ENCODE measurements at places on chromosomes 2 and 18. TPM values are rescaled to one million over a fixed set of nuclear protein-coding genes. Genes with fewer than 3 reads are reported as not detected.

DNA sequence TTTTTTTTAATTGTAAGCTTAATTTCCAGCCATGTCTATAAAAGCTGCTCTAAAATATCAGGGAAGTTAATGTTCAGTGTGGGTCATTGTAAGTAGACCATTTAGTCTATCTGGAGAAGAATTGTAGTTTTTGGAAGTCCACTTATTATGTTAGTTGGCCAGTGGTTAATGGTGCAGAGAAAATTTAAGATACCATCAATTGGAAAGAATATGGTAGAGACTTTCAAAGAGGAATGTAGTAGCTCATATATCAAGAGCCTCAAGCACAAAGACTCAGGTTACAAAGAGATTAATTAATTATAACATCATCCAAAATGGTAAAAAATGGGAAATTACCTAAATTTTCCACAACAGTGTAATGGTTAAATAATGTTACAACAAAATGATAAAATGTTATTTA lies 127.8 kb upstream of the CAVIN2 start:
- no peaks in the 10 kb centered on the region for H3K27me3 ChIP-seq
- DNase-seq: no peak
- no peak overlapping the region for H3K27ac ChIP-seq
- no peak overlapping the region for H3K4me3 ChIP-seq

DNA sequence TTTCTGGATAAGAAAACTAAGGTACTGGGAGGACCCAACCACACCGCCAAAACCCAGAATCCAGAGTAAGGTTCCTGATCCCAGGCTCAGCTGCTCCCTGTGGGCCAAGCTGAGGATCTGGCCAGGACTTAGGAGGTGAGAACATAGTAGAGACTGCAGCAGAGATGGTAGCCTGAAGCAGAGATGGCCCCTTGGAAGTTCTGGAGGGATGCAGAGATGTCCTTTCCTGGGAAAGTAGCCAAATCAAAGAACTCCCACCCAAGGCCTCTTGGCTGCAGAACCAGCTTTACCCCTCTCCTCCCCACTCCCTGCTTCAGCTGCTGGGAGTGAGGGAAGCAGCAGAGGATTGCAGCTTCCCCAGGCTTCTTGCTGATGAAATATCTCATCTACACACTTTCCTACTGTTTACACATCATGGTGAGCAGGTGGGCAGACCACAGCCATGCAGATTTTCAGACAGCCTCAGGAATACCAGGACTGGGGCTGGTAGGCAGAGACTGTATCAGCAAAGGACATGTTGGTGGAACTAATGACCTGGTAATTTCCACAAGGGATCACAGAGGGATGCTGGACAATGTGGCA lies 32.7 kb downstream of the TMEM17 start:
- H3K4me1 ChIP-seq: peaks cover 12% of the 10 kb centered on the region
- H3K27me3 ChIP-seq: peaks cover 6% of the 10 kb centered on the region
- H3K4me3 ChIP-seq: no peak overlapping the region
- no peak for DNase-seq
- no peaks in the 10 kb centered on the region for H3K36me3 ChIP-seq

DNA sequence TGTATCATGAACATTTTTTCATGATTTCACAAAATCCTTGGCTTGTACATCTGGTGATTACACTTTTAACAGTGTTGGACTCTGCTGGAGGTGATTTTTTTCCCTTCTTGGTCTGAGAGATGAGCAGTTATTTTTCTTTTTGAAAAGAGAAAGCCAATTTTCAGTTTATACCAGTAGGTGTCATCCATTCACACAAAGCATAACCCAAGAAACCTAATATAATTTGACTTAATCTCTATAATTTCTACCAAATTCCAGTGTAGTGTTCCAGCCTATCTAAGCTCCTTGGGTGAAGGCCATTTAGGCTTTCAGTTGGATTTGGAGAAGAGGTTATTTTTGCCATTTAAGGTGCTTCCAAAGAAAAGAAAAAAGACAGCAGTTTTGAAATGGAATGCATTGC lies 7.7 kb upstream of the ICOS start:
- H3K36me3 ChIP-seq: peaks cover 8% of the 10 kb centered on the region
- H3K4me3 ChIP-seq: no peak overlapping the region
- peaks cover 41% of the 10 kb centered on the region for H3K4me1 ChIP-seq
- no peak for DNase-seq
- H3K27me3 ChIP-seq: no peaks in the 10 kb centered on the region
- H3K27ac ChIP-seq: no peak overlapping the region

DNA sequence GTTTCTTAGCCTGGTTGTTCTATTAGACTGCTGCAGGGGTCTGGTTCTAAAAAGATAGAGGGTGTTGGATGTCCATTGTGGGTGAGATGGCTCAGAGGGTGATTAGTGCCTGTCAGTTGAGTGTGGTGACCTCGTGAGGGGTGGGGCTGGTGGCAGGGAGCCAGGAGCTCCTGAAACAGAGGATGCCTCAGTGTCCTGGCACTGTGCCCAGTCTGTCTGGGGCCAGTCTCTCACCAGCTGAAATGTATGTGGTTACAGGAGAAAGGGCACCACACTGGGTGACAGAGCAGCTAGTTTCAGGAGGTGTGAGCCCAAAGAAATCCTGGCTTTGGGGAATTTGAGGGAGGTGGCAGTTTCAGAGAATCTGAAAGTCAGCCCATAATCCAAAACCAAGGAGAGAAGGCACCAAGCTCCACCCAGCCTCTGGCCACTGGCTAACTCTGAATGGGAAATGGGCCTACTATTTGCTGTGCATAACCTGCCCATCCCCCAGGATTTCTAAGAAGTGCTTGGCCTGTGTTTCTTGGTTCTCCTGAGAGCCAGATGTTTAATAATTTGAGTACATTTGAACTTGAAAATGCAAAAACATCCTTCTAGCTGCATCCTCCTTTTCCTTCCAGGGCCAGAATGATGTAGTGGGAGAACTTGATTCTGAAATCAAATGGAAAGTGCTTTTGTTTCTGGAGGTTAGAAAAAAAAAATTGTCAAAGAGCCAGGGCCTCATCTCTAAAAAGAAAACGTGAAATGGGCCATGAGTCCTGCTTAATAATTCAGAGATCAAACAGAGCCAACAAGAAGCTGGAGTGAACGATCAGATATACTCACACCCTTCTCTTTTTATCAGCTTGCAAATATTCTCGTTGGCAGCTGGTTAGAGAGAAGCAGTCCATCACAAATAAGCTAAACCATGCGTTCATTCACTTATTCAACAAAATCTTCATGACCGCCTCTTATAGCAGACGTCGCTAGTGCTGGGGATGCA lies 92.3 kb downstream of the B3GNT2 start:
- H3K4me3 ChIP-seq: no peak overlapping the region
- no peaks in the 10 kb centered on the region for H3K27me3 ChIP-seq
- H3K27ac ChIP-seq: no peak overlapping the region
- H3K36me3 ChIP-seq: peaks cover 4% of the 10 kb centered on the region
- DNase-seq: peak; percentile 79
- peaks cover 14% of the 10 kb centered on the region for H3K4me1 ChIP-seq

GRCh38 chr2:226887940-226888339 lies 52.1 kb downstream of the RHBDD1 start:
- no peak overlapping the region for H3K4me3 ChIP-seq
- H3K4me1 ChIP-seq: no peaks in the 10 kb centered on the region
- DNase-seq: no peak
- no peak overlapping the region for H3K27ac ChIP-seq
- no peaks in the 10 kb centered on the region for H3K27me3 ChIP-seq

DNA sequence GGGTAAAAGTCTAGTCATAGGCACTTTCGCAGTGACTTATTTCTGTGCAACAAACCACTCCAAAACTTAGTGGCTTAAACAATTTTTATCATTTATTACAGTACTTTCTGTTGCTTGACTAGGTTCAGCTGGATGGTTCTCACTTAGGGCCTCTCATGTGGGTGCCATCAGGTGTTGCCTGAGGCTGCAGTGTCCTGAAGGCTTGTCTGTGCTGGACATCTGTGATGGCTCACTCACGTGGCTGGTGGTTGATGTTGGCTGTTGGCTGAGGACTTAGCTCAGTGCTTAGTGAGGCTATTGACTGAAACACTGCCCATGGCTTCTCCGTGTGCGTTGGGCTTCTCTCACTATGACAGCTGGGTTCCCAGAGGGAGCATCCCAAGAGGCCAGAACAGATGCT lies 81.4 kb upstream of the GCFC2 start:
- H3K4me1 ChIP-seq: no peaks in the 10 kb centered on the region
- H3K27ac ChIP-seq: no peak overlapping the region
- DNase-seq: no peak
- no peaks in the 10 kb centered on the region for H3K36me3 ChIP-seq
- peaks cover 9% of the 10 kb centered on the region for H3K27me3 ChIP-seq

- H3K4me3 ChIP-seq: no peak overlapping the region
- no peaks in the 10 kb centered on the region for H3K27me3 ChIP-seq
- no peaks in the 10 kb centered on the region for H3K36me3 ChIP-seq
- DNase-seq: no peak
- no peak overlapping the region for H3K27ac ChIP-seq
Measured at GRCh38 chr2:152038441-152038958, 60.3 kb downstream of the CACNB4 start.

DNA sequence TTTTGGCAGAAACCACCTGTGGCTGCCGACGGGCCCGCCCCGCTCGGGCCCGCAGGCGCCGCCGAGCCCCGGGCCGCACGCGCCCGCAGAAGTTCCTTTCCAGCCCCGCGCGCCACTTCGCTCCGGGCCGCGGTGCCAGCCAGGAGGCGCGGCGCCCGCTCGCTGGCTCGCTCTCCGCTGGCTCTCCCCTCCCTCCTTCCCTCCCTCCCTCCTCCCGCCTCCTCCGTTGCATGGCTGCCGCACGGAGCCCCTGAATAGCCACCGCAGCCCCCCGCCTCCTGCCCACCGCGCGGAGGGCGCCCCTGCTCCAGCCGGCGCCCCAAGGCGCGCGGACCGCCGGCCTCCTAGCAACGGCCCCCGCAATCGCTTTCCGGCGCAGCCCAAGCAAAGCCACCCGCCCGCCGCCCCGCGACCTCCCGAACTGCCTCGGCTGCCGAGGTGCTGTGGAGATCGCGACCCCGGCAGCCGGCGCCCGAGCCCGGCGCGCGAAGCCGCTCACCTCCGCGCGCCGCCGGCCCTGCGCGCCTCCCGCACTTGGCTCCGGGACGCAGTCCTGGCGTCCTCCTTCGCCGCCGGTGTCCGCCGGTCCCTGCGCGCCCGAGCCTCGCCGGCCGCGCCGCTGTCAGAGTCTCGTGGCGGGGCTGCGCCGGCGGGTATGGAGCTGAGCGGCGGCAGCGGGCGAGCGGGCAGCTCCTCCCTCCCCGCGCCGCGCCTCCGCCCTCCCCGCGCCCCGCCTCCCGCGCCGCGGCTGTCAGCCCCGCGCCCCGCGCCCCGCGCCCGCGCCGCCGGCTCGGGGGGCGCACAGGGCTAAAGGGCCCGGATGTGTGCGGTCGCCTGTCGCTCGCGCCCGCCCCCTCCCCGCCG lies at the start of gene ZBTB7C:
TSS of gene ZBTB7C (minus strand) at position 657 of the 864 bp plus-strand sequence.
- H3K4me3 ChIP-seq: peak within 1 kb of the TSS; percentile 71
- peaks cover 76% of the 10 kb centered on the region for H3K27me3 ChIP-seq
- H3K4me1 ChIP-seq: peaks cover 7% of the 10 kb centered on the region
- DNase-seq: peak; percentile 50
- H3K27ac ChIP-seq: no peak within 1 kb of the TSS
- no peaks in the 10 kb centered on the region for H3K36me3 ChIP-seq

DNA sequence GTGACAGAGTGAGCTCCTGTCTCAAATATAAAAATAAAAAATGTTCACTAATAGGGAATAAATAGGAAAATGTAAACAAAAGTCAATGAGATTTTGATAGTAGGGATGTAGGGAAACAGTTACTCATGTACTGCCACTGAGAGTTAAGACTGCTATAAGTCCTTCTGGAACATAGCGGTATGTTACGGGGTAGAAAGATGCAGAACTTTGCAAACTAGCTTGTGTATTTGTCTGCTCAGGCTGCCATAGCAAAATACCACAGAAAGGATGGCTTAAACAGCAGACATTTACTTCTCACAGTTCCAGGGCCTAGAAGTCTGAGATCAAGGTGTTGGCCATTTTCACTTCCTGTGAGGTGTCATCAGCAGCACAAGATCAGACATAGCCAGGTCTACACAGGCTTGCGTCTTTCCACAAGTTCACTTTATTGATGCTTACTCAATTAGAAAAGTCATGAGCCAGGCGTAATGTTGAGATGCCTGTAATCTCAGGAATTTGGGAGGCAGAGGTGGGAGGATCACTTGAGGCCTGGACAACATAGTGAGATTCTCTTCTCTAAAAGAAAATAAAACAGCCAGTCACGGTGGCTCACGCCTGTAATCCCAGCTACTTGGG lies 8.8 kb downstream of the TXNDC2 start:
- no peaks in the 10 kb centered on the region for H3K36me3 ChIP-seq
- H3K27ac ChIP-seq: peak overlapping the region; percentile 54
- H3K4me3 ChIP-seq: no peak overlapping the region

DNA sequence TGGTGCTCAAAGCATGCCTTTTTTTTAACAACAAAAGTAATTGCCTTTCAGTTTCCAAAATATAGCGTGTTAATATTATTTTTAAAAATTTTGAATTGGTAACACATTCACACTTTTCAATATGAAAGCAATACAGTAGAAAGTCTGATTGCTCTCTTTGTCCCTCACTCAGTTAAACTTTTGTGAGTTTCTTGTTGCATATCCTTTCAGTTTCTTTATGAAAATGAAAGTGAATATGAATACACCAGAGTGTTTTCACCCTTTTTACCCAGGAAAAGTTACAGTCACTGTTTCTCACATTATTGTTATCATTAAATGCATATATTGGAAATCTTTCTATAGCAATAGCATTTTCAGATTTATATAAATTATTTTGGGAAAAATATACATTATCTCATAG lies 377.4 kb upstream of the CRIM1 start:
- peaks cover 4% of the 10 kb centered on the region for H3K4me1 ChIP-seq
- no peak overlapping the region for H3K4me3 ChIP-seq
- no peaks in the 10 kb centered on the region for H3K36me3 ChIP-seq
- H3K27me3 ChIP-seq: peaks cover 9% of the 10 kb centered on the region
- DNase-seq: no peak

GRCh38 chr18:52341103-52341432 lies 1.1 kb downstream of the DCC start:
- H3K36me3 ChIP-seq: no peaks in the 10 kb centered on the region
- no peak overlapping the region for H3K4me3 ChIP-seq
- H3K27me3 ChIP-seq: peaks cover 41% of the 10 kb centered on the region

GRCh38 chr2:137879121-137879520 lies 85.2 kb upstream of the HNMT start:
- H3K27ac ChIP-seq: no peak overlapping the region
- H3K36me3 ChIP-seq: no peaks in the 10 kb centered on the region
- DNase-seq: no peak
- no peak overlapping the region for H3K4me3 ChIP-seq
- no peaks in the 10 kb centered on the region for H3K27me3 ChIP-seq

Gene UGT1A10
- not detected for total RNA-seq

Gene TEKT4
- not detected for total RNA-seq

Gene PLA2R1
- not detected for total RNA-seq

Gene DHRS9
- 4.6 TPM for total RNA-seq

Gene HPCAL1
- 43.9 TPM for total RNA-seq

Gene ANKRD29
- total RNA-seq: not detected

Gene FER1L5
- not detected for total RNA-seq
